ENCODE measurements at places on chromosomes 3 and 15. TPM values are rescaled to one million over a fixed set of nuclear protein-coding genes. Genes with fewer than 3 reads are reported as not detected.

- DNase-seq: no peak
Measured at GRCh38 chr15:52164631-52165265, 26.4 kb downstream of the GNB5 start.

DNA sequence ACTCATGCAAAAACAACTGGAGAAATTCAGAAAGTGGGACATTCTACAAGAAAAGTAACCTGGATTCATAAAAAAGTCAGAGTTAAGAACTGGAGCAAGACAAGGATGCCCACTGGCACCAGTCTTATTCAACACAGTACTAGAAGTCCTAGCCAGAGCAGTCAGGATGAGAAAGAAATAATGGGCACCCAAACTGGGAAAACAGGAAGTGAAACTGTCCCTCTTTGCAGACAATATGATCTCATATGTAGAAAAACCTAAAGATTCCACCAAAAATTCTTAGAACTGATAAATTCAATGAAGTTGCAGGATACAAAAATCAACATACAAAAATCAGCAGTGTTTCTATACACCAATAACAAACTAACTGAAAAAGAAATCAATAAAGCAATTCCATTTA lies 37.4 kb downstream of the TXNRD3 start:
- DNase-seq: no peak

The CBLB gene
- total RNA-seq: 8.5 TPM

- DNase-seq: peak; percentile 17
Measured at GRCh38 chr3:154060238-154061000, 60.8 kb upstream of the ARHGEF26 start.

The GREM1 gene
- 0.75 TPM for total RNA-seq

The LPP gene
- 12.6 TPM for total RNA-seq

- no peak for DNase-seq
Measured at GRCh38 chr3:117736846-117737245, 1027.3 kb downstream of the TUSC7 start.

The CD47 gene
- 0.85 TPM for total RNA-seq

DNA sequence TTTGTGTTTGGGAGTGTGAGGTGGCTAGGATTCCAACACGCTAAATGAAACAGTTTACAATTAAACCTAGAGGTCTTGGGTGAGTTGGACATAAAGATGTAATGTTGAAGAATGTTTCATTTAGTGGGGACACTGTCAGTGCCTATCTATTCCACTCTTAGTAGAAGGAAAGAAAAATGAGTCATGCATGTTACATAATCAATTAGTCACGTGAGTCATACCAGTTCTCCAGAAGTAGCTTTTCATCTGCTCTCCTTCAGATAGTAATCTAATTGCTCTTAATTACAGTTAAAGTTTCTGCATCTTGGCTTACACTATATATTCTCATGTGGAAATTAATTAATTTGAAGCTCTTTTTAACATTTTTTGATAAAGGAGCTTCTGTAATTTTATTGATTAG lies 115.7 kb upstream of the P2RY1 start:
- no peak for DNase-seq

DNA sequence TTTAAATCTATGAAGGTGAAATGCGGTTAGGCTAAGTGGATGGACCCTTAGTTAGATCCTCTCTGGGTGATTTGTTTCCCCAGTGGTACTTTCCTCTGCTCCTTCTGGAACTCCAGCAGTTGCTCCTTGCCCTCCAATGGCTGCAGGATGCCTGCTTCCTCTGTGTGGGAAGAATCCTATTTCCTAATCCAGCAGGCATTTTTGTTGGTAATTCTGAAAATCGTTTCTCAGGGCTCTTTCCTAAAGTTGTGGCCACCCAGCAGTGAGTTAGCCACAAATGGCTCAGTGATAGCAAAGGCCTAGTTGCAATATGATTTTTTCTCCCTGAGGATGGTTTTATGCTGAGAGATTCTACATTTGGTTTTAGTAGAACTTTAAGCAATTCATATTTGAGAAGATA lies 332.3 kb upstream of the C2CD4B start:
- DNase-seq: no peak

DNA sequence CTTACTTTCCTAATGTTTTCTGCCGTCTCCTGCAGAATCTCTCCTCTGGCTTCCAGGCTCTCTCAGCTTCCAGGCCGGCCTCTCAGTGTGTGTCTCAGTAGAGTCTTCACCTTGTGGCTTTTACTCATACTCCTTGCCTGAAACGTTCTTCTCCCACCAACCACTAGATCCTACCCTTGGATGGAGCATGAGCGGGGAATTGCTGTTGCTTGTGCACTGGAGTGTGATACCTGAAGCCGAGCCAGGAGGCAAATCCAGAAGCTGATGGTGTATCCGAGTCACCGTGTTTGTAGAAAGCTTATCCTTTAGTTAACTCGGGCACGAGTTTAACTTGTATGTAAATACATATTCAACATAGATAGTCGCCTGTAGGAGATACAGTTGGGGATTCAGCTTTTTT lies 285.0 kb upstream of the C2CD4B start:
- no peak for DNase-seq

Data from G401 (cell line).